Naive thymus-derived CD8-positive, alpha-beta T cell (primary cell): ENCODE measurements at places on chromosomes 13 and 19.

DNA sequence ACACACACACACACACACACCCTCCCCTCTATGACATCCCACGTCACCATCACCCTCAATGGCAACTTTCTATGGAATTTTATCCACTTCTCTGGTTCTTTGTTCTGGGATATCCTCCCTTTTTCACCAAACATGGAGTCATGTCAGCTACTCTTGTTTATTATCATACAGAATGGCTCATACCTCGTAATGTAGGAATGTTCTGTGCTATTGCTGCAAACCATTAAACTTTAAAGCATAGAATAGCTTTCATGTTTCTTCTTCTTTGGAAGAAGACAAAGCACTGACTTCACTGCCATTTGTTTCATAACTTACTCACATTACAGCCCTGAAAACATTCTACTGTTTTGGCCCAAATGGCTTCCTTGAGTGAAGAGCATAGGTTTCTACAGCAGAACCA lies 163.4 kb downstream of the FOXO1 start:
- no peak for DNase-seq

GRCh38 chr13:80802946-80803345 lies 462.0 kb upstream of the SPRY2 start:
- DNase-seq, result no peak

DNA sequence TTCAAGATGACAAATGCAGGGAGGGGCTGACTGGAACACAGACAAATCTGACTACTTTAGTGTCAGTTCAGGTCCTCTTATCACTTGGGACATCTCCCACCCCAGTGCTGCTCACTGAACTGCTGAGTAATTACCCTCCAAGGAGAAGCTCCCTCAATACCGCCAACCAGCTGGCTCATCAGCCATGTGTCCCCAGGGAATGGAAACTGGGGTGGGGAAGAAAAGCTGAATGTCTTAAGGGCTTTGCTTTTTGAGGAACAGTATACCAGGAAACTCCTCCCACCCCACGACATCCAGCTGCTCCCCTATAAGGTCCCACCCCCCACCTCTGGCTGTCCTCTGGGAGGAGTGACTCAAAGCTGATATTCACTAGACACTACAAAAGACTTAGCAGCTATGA lies 2.0 kb downstream of the ZNF823 start:
- no peak for DNase-seq

DNA sequence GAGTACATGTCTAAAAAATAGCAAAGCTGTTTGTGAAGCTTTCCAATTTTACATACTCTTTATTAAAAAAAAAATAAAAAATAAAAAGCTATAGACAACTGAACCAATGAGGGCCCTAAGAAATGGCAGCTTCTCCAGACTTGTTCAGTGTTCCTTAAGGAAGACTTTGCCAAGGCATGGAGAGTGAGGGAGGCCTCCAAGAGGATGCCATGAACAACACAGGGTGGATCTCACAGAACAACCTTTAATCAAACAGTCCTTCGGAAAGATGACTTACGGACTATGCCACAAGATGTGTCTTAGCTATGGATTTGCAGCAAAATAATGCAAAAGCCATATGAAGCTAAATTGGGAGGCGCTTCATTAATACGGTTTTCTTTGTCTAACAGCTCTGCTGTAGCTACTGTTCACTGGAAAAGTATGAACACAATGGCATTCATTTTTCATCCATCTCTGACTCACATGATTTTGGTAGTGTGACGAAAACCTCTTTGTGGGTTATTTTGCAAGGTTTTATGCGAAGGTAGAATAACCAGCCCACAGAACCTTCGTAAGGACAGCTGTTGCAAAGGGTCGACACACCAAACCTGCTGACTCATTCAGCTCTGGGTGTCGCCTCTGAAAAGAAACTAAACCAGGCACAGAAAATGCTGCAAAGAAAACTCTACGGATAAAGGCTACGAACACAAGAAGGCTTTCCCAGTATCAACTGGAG lies 27.7 kb downstream of the EFNB2 start:
- DNase-seq, result no peak

DNA sequence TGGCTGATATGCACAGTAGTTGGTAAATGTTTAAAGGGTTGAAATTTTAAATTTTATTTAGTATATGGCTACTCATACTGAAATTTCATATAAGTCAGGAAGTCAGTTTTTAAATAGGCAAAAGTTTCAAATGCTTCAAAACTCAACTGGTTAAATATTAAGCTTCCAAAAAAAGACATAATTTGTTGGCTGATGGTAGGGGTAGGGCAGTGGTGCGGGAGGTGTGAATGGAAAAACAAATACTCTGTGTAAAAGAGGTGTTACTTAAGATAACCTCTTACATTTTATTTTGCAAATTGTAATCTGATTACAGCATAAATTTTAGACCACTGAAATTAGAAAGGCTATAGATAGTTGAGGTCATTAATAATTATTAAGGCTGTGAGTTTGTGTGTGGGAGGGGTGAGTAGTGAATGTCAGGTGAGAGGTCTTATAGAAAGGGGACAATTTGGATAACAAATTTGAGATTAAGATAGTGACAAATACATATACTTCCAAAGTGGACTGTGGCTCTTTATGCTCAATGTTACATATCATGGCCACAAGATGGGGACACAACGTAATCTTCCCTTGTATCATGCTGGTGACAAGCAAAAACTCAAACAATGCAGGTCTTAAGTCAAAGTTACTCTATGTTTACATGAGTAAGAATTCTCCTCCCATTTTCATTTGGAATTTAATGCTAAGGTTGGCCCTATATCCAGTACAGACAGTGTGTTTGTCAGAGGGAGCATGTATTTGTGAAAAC lies 36.6 kb upstream of the OXGR1 start:
- DNase-seq, result no peak

DNA sequence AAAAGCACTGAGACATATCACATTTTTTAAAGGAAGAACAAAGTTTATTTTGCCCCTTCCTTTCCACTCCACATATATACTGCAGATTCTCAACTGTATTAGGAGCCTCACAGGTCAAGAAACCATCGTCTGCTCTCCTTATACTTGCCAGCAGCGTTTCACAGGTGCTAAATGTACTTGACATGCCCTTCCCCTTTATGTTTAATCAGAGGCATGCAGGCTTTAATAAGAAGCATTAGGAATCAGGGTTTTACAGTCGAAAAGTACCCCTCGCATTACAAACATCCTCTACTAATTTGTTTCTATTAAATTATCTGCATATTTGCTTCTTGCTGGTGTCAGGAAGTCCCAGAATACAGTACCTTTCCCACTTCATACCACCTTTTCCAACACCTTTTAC lies 3.7 kb upstream of the RAP2A start:
- DNase-seq, result no peak

DNA sequence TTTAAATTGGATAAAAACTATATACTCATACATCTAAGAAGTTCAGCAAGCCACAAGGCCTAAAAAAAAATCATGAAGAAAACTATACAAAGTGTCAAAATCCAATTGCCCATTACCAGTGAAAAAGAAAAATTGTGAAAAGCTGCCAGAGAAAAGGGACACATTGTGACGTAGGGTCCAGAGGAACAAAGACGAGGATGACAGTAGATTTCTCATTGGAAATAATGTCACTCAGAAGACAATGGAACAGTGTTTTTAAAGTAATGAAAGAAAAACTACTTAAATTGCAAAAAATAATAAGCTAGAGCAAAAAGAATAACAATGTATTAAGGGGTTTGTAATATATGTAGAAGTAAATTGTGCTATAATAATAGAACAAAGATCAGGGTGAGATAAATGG lies 195.2 kb downstream of the EFNB2 start:
- no peak for DNase-seq

- DNase-seq, result no peak
Measured at GRCh38 chr19:44677019-44677811, 5.9 kb downstream of the CEACAM19 start.

DNA sequence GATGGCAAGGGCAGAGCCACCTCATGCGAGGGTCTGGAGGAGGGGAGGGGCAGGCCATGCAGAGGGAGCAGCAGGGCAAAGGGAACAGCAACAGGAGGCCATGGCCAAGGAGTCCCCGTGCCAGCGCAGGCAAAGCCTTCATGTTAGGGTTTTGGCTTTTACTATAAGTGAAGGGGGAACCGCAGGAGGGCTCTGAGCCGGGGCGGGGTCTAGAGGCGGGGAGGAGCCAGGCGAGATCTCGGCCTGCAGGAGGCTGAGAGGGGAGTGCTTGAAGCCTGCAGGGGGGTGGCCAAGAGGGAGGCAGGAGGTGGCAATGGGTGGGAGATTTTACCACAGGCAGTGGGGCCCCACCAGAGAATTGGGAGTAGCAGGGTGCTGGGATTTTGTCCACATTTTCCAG lies 6.3 kb downstream of the ARHGAP33 start:
- no peak for DNase-seq

- DNase-seq, result no peak
Measured at GRCh38 chr13:60612593-60612992, 215.6 kb downstream of the TDRD3 start.

DNA sequence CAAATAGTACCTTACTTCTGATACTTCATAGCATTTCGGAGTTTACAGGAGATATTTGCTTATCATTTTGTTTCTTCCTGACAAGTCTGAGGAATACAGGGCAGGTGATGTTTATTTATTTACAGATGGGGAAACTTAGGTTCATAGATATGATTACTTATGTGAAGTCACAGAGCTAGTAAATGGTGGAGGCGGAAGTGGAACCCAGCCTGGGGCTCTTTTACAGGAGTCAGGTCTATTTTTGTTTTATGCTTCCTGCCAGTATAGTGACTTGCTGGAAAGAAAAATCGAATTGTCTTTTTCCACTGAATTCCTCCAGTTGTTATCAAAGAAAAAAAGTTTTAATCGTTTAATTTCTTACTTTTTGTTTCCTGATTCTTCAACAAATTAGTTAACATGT lies 66.5 kb downstream of the DGKH start:
- DNase-seq, result no peak
